ENCODE measurements at places on chromosomes 2 and 18. TPM values are rescaled to one million over a fixed set of nuclear protein-coding genes. Genes with fewer than 3 reads are reported as not detected.

DNA sequence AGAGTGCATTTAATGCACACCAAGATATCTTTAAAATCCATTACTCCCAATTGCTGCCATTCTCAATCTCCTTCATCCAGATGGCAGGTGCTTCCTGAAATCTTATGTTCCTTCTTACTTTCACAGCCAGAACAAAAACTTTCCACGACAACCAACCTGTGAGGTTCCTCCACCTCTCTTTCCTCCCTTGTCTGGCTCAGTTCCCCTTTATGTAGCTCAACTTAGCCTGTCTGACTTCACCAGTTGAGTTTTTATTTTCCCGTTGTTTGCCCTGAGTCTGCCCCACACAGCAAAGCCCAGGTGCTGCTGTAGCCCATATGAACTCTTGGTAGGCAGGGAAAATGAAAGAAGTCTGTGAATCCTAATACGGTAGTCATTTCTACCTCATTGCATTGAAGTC is 112.5 kb downstream of the MREG start:
- peak overlapping the region; percentile 53 for H3K27ac ChIP-seq
- no peaks in the 10 kb centered on the region for H3K27me3 ChIP-seq
- no peak overlapping the region for H3K4me3 ChIP-seq

GRCh38 chr2:25036221-25036559 is 5.7 kb upstream of the EFR3B start:
- H3K27ac ChIP-seq = no peak overlapping the region
- H3K27me3 ChIP-seq = no peaks in the 10 kb centered on the region
- H3K4me3 ChIP-seq = no peak overlapping the region

Gene CD8B2
- not detected for total RNA-seq

Gene PLGLB2
- 1.5 TPM for total RNA-seq

Gene MC2R
- total RNA-seq = not detected

- H3K4me1 ChIP-seq = no peaks in the 10 kb centered on the region
- H3K27me3 ChIP-seq = no peaks in the 10 kb centered on the region
- H3K36me3 ChIP-seq = peaks cover 22% of the 10 kb centered on the region
- H3K4me3 ChIP-seq = no peak overlapping the region
Observed at GRCh38 chr2:10048501-10049171, 5.3 kb downstream of the KLF11 start.

Gene STPG4
- total RNA-seq = not detected

Gene PPP4R1
- total RNA-seq = 85.5 TPM

DNA sequence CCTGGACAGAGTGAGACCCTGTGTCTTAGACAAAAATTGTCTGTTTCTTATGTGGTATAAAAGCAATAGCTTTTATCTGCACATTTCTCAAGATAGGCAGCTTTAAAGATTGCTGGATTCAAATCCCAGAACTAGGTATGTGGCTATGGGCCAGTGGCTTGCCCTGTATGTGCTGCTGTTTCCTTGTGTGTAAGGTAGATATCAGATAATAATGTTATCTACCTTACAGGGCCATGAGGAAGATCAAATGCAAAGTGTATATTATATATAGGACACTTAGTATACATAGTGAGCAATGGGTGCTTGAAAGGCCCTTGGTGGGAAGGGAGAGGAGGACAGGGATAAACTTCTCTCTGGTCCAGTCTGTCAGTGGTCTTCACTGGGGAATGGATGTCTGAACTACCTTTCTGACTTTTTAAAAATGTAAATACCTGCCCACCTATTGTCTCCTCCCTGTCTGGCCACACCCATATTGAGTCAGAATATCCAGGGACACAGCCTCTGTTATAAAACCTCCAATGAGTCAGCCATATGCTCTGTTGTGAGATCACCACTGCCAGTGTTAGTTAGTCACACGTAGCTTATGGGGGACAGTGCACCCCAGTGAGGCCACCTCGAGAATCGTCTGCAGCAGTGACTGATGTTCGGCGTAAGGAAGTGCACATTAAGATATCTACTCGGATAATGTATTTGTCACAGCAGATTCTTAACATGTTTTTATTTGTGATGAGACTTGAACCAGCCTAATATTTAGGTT is 383.4 kb downstream of the PTPRM start:
- peaks cover 32% of the 10 kb centered on the region for H3K4me1 ChIP-seq
- no peaks in the 10 kb centered on the region for H3K27me3 ChIP-seq
- no peaks in the 10 kb centered on the region for H3K36me3 ChIP-seq

DNA sequence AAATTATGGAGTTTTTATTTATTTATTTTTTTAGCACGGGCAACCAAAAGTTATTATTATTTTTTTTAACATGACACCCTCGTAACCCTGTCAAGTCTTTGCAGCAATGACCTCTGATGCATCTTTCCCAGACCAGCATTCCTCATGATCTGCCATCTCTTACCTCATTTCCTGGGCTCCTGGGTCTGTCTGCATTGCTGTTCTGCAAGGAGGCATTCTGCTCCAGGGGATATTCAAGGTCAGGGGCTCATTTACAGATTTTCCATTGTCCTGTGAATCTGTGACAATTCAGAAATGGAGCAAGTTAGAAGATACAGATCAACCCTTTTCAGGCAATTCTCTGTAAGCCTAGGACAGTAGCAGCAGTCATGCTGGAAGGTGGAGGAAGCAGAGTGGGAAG is 43.0 kb downstream of the NGEF start:
- H3K27me3 ChIP-seq = no peaks in the 10 kb centered on the region
- H3K4me3 ChIP-seq = no peak overlapping the region
- no peaks in the 10 kb centered on the region for H3K4me1 ChIP-seq
- no peak for DNase-seq

- H3K27me3 ChIP-seq = no peaks in the 10 kb centered on the region
- no peaks in the 10 kb centered on the region for H3K36me3 ChIP-seq
- peak within 1 kb of the TSS; percentile 28 for H3K27ac ChIP-seq
- H3K4me3 ChIP-seq = peak within 1 kb of the TSS; percentile 90
- H3K4me1 ChIP-seq = peaks cover 21% of the 10 kb centered on the region
Observed at GRCh38 chr2:188291617-188292347, at the start of gene GULP1. TSS of gene GULP1 (plus strand) at chr2:188291874. CDS start at chr2:188477703, 185,829 bp downstream.

Gene HOXD1
- total RNA-seq = 0.13 TPM

- H3K4me1 ChIP-seq = peaks cover 9% of the 10 kb centered on the region
- H3K36me3 ChIP-seq = no peaks in the 10 kb centered on the region
- H3K27me3 ChIP-seq = no peaks in the 10 kb centered on the region
- no peak overlapping the region for H3K4me3 ChIP-seq
- H3K27ac ChIP-seq = no peak overlapping the region
- no peak for DNase-seq
Observed at GRCh38 chr2:69717861-69718273, 24.1 kb upstream of the ANXA4 start.

DNA sequence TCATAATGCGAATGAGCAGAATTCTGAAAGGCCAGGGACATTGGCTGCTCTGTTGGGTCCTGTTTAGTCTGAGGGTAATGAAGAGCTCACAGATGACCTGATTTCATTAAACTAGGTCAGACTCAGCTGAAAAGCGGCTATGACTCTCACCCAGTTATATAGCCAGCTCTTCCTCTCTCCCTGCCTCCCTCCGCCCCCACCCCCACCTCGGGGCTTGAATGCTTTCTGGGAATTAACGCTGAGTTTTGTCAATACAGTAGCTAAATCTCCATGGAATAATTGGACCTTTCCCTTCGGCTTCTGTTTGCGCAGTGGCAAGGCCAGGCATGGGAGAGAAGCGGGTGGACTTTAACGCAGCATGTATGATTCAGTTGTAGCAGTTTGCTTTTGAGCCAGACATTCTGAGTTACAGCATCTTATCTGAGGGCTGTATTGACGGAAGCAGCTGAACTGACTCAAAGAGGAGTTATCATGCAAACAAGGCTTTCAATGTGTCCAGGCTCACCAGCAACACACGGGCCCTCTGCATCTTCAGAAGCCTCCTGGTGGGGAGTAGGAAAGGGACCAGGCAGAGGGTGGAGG is 110.6 kb downstream of the MYCN start:
- H3K4me1 ChIP-seq = no peaks in the 10 kb centered on the region
- DNase-seq = no peak
- H3K36me3 ChIP-seq = no peaks in the 10 kb centered on the region
- H3K27me3 ChIP-seq = no peaks in the 10 kb centered on the region
- H3K4me3 ChIP-seq = no peak overlapping the region

- peak; percentile 20 for DNase-seq
- H3K27ac ChIP-seq = no peak overlapping the region
- peaks cover 27% of the 10 kb centered on the region for H3K4me1 ChIP-seq
- H3K4me3 ChIP-seq = no peak overlapping the region
- no peaks in the 10 kb centered on the region for H3K27me3 ChIP-seq
Observed at GRCh38 chr2:192128655-192129054, 66.1 kb downstream of the TMEFF2 start.

DNA sequence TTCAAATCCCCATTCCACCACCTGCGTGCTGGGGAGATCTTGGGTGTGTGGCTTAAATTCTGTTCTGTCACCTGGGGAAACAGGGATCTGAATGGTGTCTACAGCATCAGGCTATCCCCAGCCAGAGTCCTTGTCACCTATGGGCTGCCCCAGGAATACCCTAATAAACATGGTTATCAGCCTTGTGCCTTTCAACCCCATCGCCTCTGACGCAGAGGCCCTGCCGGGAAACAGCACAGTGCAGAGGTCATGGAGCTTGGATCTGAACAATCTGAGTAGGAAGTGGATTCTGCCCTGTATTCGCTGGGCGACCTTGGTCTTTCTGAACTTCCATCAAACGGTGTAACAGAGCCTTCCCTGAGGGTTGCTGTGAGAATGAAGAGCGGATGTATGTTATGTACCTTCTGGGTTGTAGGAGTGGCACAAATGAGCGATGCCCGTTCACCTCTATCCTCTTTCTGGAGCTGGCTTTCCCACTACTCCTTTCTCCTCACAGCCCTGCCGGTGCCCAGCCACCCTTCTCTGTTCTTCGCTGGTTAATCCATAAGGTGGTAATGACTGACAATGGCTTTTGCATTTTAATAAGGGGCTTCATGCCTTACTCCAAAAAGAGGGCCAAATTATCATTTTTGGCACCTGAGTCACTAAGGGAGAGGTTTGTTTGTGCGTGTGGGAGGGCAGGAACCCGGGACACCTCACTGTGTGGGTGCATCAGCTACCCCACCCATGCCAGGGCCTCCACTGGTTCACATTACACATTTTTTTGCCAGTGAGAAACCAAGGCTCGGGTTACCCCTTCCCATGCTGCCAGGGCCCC is 256.5 kb downstream of the MYCN start:
- DNase-seq = no peak
- no peaks in the 10 kb centered on the region for H3K27me3 ChIP-seq
- H3K4me3 ChIP-seq = no peak overlapping the region
- H3K36me3 ChIP-seq = no peaks in the 10 kb centered on the region

Gene ACADL
- not detected for total RNA-seq

GRCh38 chr18:23553887-23554286 is 32.4 kb downstream of the NPC1 start:
- no peak overlapping the region for H3K4me3 ChIP-seq
- peaks cover 34% of the 10 kb centered on the region for H3K36me3 ChIP-seq
- no peaks in the 10 kb centered on the region for H3K4me1 ChIP-seq
- no peaks in the 10 kb centered on the region for H3K27me3 ChIP-seq
- DNase-seq = no peak

DNA sequence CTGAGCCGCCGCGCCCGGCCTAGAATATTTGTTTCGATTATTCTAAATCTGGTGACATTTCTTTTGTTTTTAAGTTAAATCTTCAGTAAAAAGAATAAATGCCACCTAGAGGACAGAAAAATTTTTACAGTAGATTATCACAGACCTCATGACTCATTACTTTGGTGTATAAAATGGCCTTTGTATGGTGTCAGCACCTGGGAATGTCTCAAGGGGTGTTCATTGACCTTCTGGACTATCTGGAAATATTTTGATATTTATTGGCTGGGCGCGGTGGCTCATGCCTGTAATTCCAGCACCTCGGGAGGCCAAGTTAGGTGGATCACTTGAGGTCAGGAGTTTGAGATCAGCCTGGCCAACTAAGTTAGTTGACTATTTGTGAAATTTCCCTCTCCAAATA is 30.3 kb upstream of the SLC30A6 start:
- H3K4me3 ChIP-seq = 0 out of 2 replicates have a peak overlapping the region, but pooled peaks have one; percentile 14
- H3K27ac ChIP-seq = peak overlapping the region; percentile 68
- no peaks in the 10 kb centered on the region for H3K36me3 ChIP-seq
- H3K4me1 ChIP-seq = peaks cover 14% of the 10 kb centered on the region
- peak; percentile 87 for DNase-seq
- no peaks in the 10 kb centered on the region for H3K27me3 ChIP-seq

Gene SATB2
- 9.9 TPM for total RNA-seq

Gene KRTCAP3
- total RNA-seq = not detected

Gene HJURP
- total RNA-seq = 13.2 TPM

Gene ACVR1C
- 0.32 TPM for total RNA-seq

GRCh38 chr2:104758199-104758620 is 95.7 kb upstream of the POU3F3 start:
- H3K27me3 ChIP-seq = no peaks in the 10 kb centered on the region
- H3K4me3 ChIP-seq = no peak overlapping the region
- no peaks in the 10 kb centered on the region for H3K36me3 ChIP-seq

DNA sequence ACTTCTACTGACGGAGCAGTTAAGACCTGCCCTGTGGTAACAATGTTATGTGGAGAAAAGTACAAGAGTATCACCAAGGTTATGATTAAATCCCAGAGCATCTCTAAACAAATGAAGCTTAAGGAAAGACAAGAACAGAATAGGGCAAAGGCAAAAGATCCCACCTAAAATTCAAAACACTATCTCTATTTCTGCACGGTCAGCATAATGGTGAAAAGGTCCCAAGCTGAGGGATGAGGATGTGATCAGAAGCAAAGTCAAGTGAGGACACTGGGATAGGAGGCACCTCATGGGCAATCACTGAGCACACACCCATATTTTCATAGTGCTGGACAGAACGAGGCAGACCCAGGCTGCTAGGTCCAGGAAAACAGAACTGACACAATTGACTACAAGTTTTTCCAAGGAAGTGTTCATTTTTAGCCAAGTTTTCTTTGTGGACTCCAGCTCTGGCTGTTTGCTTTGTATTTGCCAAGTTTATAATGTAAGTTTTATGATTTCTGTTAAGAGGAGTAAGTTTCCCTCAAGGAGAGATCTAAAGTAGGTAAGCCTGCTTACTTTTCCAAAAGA is 77.8 kb downstream of the NCKAP5 start:
- DNase-seq = no peak
- H3K4me3 ChIP-seq = no peak overlapping the region
- H3K27ac ChIP-seq = no peak overlapping the region
- no peaks in the 10 kb centered on the region for H3K36me3 ChIP-seq

Gene TFCP2L1
- total RNA-seq = not detected

- DNase-seq = no peak
- no peaks in the 10 kb centered on the region for H3K27me3 ChIP-seq
- no peak overlapping the region for H3K27ac ChIP-seq
- H3K4me3 ChIP-seq = no peak overlapping the region
Observed at GRCh38 chr18:13658436-13659204, 67.7 kb downstream of the FAM210A start.

All from GM23248 (cell line).